ENCODE measurements at places on chromosomes 1 and 21. TPM values are rescaled to one million over a fixed set of nuclear protein-coding genes. Genes with fewer than 3 reads are reported as not detected.

AMY2A gene
- polyA plus RNA-seq, result not detected

OPRD1 gene
- not detected for polyA plus RNA-seq

HTR6 gene
- 0.02 TPM for polyA plus RNA-seq

C1orf141 gene
- polyA plus RNA-seq, result not detected

S100A7A gene
- polyA plus RNA-seq, result 1.3 TPM

OR2L3 gene
- not detected for polyA plus RNA-seq

DPM3 gene
- polyA plus RNA-seq, result 103 TPM

PLA2G2F gene
- 0.02 TPM for polyA plus RNA-seq

UBE2U gene
- not detected for polyA plus RNA-seq

RGS13 gene
- polyA plus RNA-seq, result 0.13 TPM

CALML6 gene
- polyA plus RNA-seq, result 0.22 TPM

TAL1 gene
- 0.82 TPM for polyA plus RNA-seq

FLG gene
- polyA plus RNA-seq, result 1.8 TPM

CLEC20A gene
- not detected for polyA plus RNA-seq

AQP10 gene
- polyA plus RNA-seq, result 0.02 TPM

C8B gene
- polyA plus RNA-seq, result not detected

PLCH2 gene
- polyA plus RNA-seq, result 19.2 TPM

TMPRSS2 gene
- polyA plus RNA-seq, result 66.6 TPM

TRIM46 gene
- polyA plus RNA-seq, result 0.47 TPM

FBXO2 gene
- polyA plus RNA-seq, result 8.5 TPM

CLDN19 gene
- not detected for polyA plus RNA-seq

KCNE1 gene
- polyA plus RNA-seq, result 0.12 TPM

ERO1B gene
- 1.1 TPM for polyA plus RNA-seq

LRRC38 gene
- 0.04 TPM for polyA plus RNA-seq

NTNG1 gene
- polyA plus RNA-seq, result 0.05 TPM

S100A1 gene
- 2.3 TPM for polyA plus RNA-seq

NLRP3 gene
- 0.25 TPM for polyA plus RNA-seq

NDUFV3 gene
- polyA plus RNA-seq, result 14.9 TPM

CSF3R gene
- polyA plus RNA-seq, result 1.9 TPM

NBPF4 gene
- 0.02 TPM for polyA plus RNA-seq

COL11A1 gene
- 0.08 TPM for polyA plus RNA-seq

RHOU gene
- 3.1 TPM for polyA plus RNA-seq

IL19 gene
- polyA plus RNA-seq, result 1.4 TPM

Measured in esophagus (tissue), 2 donors.